ENCODE measurements at places on chromosomes 11 and 22. TPM values are rescaled to one million over a fixed set of nuclear protein-coding genes. Genes with fewer than 3 reads are reported as not detected.

GRCh38 chr11:22169833-22170232, 23.1 kb upstream of the ANO5 start:
- no peak for DNase-seq

Gene OR52E8
- not detected for total RNA-seq

DNA sequence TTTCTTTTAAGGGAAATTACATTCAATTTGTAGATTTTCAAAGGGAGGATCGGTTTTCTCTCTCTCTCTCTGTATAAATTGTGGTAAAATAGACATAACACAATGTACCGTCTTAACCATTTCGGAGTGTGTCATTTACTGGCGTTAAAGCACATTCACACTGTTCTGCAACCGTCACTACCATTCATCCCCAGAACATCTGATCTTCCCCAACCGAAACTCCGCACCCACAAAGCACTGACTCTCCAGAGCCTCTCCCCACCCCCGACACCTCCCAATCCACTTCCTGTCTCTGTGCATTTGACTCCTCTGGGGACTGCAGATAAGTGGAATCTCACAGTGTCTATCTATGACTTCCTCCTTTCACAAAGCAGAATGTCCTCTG, 15.9 kb upstream of the GRAMD4 start:
- no peak for DNase-seq

GRCh38 chr11:105937738-105938137, 84.3 kb downstream of the MSANTD4 start:
- peak; percentile 88 for DNase-seq

GRCh38 chr11:26995701-26996460, 2.0 kb downstream of the FIBIN start:
- no peak for DNase-seq

Gene RBM4
- total RNA-seq: 106 TPM

Gene RASD2
- total RNA-seq: not detected

- DNase-seq: no peak
Observed at GRCh38 chr11:44787070-44787469, 60.3 kb downstream of the TSPAN18 start.

Gene SERHL2
- total RNA-seq: 3.8 TPM

DNA sequence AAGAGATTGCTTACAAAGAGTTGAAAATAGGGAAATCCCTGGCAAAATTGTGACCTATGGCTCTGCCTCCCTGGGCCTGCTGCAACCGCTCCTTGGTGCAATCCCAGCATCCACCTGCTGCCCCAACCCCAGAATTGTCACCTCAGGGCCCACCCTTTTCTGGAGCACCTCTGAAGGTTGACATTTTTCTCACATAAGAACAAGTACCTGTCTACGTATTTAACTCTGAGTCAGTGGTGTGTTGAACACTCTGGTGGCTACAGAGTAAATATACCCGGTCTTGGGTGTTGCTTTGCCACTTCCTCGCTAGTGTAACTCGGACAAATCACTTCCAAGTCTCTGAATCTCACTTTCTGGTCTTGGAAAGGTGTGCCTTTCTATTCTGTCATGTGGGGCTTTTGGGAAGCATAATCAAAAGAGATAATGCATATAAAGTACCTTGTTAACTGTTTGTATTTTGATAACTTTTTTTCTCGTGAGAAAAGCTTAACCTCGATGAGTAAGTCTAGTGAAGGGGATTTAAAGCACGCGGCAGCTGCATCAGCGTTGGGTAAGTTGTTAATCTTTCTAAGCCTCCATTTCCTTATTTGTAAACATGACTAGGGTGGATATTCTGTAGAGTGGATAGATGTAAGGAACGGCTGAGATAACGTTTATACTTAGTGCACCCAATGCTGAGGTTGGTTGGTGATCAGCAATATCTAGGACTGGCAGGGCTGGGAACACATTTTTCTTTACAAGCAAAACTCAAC, 881.2 kb downstream of the OPCML start:
- no peak for DNase-seq

Gene FGF19
- total RNA-seq: not detected
